ENCODE measurements at places on chromosomes 2 and 18.

DNA sequence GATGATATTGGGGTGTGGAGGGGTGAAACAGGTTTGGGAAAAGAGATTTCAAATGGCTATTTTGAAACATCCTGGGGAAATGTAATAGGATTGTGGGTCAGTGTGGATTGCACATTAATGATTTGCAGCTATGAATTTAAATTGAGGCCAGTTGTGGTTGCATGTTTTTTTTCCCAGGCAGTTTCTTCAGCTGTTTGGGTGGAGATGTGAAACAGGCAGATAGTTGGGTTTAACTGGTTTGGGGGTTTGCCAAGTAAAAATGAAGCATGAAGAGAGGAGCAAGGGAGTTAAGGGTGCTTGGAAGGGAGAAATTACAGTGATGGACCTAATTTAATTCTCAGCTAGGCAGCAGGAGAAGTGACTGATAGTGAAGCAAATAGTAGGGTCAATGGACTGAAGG lies 16.8 kb downstream of the GPD2 start:
- DNase-seq: no peak

DNA sequence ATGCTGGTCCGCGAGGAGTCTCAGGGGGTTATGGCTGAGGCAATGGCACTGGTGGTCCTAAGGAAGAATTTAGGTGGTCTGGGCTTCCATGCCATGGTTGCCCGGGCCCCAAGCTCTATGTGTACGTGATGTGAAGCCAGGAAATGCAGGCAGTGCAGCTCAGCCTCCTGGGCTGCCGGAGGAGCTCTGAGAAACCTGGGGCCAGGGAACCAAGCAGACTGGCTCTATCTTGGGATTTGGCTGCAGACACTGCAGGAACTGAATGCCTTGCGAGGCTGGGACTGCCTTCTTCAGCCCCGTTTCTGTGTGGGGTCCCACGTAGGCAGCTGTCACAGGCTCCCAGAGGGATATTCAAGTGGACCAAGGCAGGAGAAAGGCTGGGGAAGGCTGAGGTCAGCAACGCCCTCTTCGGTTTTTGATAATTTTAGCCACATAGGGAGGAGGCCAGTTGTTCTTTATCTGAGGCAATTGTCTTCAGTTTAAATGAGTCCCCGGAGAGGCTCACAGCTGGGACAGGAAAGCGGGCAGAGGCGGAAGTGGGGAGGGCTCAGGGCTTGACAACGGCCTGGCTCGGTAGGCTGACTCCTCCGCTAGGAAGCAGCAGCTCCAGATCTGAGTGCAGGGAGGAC lies 77.7 kb downstream of the RHOB start:
- DNase-seq: no peak

DNA sequence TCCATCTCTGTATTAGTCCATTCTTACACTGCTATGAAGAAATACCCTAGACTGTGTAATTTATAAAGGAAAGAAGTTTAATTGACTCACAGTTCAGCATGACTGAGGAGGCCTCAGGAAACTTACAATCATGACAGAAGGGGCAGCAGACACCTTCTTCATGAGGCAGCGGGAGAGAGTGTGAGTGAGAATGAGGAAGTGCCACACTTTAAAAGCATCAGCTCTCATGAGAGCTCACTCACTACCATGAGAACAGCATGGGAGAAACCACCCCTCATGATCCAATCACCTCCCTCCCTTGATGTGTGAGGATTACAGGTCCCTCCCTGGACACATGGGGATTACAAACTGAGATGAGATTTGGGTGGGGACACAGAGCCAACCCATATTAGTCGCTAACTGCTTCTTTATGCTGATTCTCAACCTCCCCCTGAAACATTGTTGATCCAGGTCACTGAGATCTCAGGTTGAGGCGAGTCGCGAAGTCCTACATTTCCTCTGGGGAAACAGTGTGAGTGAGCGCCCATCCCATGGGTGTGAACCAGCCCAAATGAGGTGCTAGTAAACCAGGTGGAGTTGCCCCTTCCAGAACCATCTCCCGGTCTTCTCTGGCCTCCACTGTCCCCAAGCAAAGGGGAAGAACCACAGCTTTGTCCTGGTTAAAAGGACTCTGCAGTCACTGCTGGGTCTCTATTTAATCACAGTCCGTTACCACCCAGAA lies 123.8 kb downstream of the CAPN13 start:
- DNase-seq: no peak

DNA sequence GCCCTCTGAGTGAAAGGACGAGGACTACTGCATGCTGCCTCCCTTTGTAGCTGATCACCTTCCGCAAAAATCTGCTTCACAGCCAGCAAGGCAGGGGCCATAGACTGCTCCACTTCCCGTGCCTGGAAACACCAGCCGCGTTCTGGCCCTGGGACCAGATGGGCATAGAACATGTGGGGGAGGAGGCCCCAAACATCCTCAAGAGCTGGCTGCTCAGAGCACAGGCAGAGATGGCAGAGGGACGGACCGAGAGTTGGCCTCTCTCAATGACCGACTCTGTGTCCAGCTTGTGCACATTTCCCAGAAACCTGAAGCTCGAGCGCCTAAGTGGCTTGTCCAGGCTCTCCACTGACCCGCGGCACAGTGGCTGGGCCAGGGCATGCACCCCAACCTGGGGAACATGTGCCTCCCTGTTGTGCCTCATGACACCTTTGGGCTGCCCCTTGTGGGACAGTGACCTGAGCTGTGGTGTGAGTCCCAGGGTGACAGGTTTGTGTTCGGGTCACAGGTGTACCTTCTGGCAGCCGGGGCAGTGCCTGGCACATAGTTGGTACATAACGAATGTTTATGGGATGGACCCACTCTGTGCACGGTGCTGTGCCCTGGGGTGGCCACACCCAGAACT lies 9.1 kb downstream of the KCNF1 start:
- DNase-seq: no peak

GRCh38 chr18:35497027-35497369 lies 762 bp downstream of the INO80C start:
- DNase-seq: no peak

GRCh38 chr2:62529758-62530157 lies 23.8 kb upstream of the TMEM17 start:
- no peak for DNase-seq

DNA sequence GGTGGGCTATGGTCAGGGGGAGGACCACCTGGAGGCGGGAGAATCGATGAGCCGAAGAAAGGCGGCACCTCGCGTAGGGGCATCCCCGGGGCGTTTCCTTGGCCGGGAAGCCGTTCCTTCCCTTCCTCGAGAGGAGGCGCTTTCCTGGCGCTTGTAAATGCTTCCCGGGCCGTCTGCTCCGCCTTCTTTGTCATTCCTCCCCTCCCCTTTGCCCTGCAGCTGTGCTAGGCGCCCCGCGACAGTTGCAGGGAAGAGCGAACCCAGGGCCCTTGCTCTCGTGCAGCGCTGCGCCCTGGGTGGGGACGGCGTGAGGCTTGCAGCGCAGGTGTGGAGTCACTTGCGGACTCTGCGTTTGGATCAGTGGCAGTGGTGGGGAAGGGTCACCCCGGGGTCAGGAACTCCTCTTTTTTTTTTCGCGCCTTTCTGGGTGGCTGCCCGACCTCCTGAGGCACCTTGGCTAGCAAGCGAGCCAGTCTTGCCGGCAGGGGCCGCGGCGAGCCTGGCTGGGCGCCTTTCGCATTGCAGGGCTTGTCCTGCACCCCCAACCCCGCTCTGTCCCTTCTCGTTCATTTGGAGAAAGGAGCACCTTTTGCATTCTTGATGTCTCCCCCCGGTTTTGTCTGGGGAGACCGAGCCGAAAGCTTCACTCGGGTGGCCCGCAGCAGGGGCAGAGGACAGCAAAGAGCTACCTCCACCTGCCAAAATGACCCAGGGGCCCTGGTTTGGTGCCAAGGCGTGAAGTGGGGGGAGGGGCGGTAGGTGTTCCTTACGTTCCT lies 858 bp downstream of the KCNS3 start:
- DNase-seq: no peak

- no peak for DNase-seq
Observed at GRCh38 chr2:62441421-62441820, 64.6 kb downstream of the TMEM17 start.

- DNase-seq: no peak
Observed at GRCh38 chr2:180709392-180710145, 270.8 kb upstream of the UBE2E3 start.

GRCh38 chr18:38526922-38527321 lies 961.3 kb upstream of the CELF4 start:
- DNase-seq: no peak

DNA sequence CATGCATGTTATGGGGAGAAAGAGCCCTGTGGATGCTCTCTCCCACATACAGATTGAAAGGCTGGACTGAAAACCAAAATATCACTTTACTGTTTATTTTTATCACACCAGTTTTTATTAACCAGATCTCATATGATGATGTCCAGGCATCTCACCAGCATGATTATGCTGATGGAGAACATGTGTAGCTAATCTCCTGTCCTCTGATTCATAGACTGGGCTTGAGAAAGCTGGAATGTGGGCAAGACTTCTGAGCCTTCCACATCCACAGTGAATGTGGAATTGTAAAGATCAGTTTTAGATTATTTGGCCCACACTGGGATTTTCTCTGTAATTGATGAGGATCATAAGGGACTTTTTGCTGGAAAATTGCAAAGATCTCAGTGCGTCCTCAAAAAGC lies 137.9 kb downstream of the ICOS start:
- no peak for DNase-seq

GRCh38 chr2:96271995-96272394 lies 6.0 kb downstream of the CIAO1 start:
- DNase-seq: no peak

GRCh38 chr18:40018266-40018665 lies 1936.8 kb upstream of the PIK3C3 start:
- no peak for DNase-seq

DNA sequence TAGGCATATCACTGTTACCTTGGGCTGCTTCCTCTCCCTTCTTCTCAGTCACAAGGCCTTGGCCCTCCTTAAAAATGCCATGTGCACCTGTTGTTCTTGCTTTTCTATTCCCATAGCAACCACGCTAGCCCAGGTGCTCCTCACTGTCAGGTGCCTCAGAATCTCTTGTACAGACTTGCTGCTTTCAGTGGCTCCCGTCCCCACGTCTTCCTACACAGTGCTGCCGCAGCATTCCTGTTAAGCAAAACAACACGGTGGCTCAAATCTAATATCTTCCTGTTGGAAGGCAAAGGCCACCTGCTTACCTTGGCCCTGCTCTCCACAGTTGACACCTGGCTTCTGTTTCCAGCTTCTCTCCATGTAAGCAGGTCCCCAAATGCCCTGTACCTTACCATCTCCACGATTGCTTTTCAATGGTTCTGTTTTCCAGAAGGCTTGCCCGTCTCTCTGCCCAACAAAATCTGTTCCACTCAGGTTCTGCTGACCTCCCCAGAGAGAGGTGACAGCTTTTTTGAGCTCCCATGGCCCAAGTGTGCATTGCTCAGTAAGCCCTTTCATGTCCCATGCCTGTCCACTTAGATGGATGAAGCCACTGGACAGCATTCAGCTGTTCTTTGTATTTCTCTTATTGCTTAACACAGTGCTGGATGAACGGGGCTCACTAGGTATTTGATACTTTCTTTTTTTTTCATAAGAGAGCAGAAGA lies 240.4 kb downstream of the PRKCE start:
- DNase-seq: no peak

- no peak for DNase-seq
Observed at GRCh38 chr2:187774551-187775071, 220.4 kb upstream of the TFPI start.
